NCI-H1694 treated with DMSO at 0.1 percent for 48 hours (cell line): ENCODE measurements at places on chromosomes 3 and 15.
A peak's percentile ranks its signal among the peaks of the same experiment; 100 is the strongest.

DNA sequence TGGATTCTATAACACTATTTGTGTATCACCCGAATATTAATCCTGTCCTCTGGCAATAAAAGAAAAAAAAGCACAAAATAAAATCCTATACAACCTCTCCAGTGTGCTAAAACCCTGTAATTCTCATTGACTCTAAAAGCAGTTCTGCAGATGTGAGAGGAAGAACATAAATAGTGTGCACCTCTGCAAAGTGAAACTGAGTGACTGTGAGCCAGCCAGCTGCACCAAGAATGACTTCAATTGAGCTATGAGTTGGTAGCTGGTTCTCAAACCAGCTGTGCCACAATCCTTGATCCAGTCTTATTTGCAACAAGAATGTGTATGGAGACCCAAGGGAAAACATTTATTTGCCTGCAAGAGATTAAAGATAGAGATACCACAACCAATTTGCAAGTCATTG, 31.2 kb upstream of the COL8A1 start:
- DNase-seq = no peak

DNA sequence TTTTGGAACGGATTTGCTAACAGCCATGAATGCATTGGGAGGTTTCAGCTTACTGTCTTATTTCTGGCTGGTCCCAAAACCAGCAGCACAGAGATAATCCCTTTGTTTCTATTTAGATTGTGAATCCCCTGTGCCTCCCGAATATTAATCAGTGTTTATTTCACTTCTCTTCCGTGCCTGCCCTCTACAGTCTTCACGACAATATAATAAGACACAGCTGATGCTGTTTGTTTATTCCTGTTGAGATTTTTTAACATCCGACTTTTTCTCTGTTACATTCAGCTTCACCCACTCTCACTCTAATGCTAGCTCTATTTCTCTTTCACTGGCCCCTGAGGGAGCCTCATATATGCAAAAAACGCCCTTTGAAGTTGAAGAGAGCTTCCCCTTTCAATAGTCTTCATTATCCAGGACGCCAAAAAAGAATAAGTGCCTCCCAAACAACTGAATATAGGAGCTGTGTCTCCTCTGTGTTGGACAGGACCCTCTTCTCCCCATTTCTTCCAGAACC, 995.3 kb downstream of the ROBO2 start:
- DNase-seq = no peak

DNA sequence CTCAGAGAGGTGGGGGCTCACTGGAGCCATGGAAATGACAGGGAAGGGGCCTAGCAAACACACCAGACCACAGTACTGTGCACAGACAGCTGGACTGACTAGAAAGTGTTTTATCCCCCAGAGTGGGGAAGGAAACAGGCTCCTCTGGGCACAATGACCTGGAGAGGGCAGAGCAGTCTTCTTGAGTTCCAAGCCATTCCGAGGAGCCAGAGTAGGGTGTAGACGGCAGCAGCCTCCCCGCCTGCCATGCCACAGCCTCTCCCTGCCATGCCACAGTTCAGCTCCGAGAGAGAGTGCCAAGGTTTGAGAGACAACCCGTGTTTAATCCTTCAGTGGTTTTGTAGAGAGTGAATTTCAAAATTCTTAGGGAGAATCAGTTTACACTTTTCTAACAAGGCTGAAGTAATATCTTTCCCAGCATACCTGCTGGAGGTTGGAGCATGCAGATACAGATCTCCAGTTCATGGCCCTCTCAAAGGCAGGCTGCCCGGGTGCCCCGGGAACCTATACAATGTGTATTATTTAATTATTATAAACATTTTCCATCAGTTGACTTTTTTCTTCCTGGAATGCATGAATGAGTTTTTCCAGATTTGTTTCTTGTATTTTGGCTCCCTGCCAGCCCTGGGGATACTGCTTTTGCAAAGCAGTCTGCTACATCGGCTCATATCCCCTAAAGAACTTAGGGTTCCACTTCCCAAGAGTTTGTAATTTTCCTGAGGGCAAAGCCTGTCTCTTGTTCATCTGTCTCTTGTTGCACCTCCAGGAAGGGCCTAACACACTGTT, 3.2 kb downstream of the PODXL2 start:
- DNase-seq = peak; percentile 15

- no peak for DNase-seq
Measured at GRCh38 chr3:69751074-69751476, 11.8 kb downstream of the MITF start.

- no peak for DNase-seq
Measured at GRCh38 chr3:40713306-40713705, 188.5 kb downstream of the ZNF621 start.

DNA sequence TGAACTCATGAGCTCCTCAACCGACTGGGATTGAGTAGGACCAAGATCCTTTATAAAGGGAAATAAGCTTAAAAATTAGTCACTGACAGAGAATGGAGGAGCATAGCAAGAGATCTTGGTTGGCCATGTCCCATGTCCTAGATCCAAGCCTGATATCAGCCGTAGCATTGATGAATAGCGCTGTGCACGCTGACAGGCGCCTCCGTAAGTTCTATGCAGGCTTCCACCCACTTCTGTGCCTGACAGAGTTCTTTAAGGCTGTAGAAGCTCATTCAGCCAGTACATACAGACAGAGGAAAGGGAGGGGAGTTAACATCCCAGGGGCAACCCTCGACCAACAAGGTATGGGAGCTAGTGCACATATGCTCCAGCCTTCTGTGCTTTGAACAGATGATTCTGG, 251.7 kb upstream of the TBC1D5 start:
- DNase-seq = no peak

- no peak for DNase-seq
Measured at GRCh38 chr15:30870681-30871080, 33.0 kb upstream of the FAN1 start.

- DNase-seq = no peak
Measured at GRCh38 chr3:158447408-158447807, 123.6 kb upstream of the MLF1 start.

DNA sequence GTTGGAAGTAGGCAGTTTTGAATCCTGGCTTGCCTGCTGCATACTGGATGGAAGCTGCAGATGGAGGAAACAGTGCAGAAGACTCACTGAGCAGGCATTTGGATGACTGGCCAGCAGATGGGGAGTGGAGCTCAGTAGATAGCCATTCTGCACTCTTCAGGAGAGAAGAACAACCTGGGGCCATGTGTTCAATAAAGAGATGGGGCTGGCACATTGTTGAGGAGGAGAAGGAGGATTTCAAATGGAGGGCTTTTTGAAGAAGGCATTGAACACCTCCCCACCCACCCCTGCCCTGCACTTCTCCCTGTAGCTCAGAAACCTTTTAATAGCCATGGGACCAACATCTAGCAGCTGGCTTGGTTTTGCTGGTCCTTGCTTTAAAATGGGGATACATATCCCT, 109.8 kb downstream of the CACNA1D start:
- DNase-seq = no peak

DNA sequence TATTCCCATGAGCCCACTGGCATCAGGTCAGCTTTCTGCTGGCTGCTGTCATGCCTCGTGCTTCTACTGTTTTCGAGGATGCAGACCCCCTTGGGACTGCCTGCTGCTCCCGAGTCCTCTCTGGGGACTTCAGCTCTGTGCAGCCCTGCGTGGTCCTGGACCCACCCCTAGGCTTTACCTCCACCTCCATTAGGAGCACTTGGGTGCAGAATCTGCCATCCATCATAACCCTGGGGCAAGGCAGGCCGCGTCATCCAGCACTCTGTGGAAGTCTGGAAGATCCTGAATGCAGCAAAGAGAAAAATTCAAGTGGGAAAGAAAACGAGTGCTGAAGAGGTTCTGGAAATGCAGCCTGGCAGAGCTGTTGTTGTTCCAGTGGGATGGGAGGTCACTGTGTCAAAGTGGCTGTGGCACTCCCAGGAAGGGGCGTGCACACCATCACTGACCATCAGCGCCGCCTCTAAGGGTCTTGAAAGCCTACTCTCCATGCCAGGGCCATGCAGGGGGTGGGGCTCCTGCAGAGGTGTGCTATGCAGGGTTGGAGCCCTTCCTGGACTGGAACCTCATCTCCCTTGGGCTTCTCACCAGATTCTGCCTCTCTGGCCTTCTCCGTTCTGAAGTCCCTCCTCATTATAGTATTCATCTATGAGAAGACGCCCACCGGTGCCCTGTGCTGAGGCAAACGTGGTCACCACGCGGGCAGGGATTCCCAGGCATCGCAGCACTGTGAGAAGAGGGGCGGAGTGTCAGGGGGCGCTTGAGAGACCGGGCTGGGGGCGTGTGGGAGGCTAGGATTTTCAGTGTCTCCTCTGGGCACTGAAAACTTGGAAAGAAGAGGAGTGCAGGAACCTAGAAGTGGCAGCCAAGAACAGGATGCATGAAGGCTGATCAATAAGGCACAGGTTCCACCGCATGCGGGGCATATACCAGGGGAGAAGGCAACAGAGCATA, 12.5 kb downstream of the EPB42 start:
- DNase-seq = no peak

DNA sequence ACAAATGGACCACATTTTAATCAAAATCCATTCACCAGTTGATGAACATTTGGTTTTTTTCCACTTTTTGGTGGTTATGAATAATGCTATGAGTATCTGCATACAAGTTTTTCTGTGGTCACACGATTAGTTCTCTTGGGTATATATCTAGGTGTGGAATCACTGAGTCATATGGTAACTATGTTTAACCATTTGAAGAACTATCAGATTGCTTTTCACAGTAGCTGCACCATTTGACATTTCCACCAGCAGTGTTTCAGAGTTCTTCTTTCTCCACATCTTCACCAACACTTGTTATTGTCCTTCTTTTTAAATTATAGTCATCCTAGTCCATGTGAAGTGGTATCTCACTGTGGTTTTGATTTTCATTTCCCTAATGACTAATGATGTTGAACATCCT, 33.3 kb upstream of the ATG7 start:
- DNase-seq = no peak

DNA sequence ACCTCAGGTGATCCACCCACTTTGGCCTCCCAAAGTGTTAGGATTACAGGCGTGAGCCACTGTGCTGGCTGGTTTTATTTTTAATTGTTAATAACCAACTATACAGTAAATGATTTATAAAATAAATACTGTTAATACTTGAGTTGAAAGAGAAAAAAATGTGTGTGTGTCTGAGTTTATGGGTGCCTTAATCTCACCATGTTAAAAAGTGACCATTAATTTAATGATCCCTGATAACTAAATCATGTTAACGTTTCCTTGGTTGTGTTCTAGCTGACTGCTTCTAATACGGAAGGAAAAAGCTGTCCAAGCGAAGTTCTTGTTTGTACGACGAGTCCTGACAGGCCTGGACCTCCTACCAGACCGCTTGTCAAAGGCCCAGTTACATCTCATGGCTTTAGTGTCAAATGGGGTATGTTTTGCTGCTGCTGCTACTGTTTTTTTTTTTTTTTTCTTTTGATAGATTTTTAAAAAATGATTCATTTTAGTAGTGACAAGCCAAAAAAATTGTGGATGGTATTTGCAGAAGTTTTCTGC, 113.5 kb downstream of the GHSR start:
- DNase-seq = no peak

DNA sequence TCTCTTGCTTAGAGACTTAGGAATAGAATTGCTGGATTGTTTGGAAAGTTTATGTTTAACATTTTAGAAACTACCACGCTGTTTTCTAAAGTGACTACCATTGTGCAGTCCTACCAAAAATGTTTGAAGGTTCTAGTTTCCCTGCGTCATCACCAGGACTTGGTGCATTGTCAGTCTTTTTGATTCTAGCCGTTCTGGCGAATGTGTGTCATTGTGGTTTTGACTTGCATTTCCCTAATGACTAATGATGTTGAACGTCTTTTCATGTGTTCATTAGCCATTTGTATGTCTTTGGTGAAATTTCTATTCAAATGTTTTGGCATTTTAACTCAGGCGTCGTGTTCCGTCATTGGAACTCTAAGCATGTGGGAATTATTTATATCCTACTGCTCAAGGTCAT, 58.0 kb downstream of the CHD2 start:
- no peak for DNase-seq

DNA sequence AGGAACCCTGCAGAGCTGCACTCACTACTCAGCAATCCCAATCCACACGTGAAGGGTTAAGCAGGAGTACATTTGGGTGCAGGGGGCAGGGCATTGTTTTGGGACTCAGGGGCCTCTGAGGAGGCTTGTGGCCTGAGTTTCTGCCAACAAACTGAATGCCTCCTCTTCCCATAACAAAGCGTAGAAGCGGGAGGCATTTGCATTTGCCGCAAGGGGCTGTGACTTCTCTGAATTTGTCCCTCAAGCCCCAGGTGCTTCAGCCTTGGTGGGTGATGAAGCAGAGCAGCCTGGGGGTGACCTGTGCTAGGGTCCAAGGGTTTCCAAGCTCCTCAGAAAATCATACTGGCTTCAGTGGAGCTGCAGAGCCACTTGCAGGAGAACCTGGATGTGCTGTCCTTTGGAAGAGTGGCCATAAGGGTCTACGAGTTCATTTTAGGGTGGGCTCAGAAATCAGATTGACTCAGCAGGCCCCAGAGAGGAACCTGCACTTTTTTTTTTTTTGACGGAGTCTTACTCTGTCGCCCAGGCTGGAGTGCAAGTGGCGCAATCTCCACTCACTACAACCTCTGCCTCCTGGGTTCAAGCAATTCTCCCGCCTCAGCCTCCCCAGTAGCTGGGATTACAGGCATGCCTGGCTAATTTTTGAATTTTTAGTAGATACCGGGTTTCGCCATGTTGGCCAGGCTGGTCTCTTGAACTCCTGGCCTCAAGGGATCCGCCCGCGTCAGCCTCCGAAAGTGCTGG, 1.4 kb upstream of the RPSA start:
- no peak for DNase-seq

DNA sequence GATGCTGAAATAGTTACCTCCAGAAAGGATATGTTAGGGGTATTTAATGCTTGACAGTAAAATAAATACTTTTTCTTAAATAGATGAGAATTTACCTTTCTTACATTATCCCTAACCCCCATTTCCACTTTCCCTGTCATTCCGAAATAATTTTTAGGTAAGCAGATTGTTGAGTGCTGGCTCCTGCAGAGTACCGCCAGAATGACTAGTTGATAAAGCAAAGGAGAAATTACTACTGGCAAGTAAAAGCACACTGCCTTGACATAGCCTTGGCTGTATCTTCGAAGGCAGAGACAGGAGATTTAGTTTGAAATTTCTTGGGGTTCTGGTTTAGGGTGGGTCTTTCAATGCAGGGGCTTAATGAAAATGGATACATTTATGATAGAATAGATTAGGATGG, 40.8 kb downstream of the LRRC49 start:
- no peak for DNase-seq

DNA sequence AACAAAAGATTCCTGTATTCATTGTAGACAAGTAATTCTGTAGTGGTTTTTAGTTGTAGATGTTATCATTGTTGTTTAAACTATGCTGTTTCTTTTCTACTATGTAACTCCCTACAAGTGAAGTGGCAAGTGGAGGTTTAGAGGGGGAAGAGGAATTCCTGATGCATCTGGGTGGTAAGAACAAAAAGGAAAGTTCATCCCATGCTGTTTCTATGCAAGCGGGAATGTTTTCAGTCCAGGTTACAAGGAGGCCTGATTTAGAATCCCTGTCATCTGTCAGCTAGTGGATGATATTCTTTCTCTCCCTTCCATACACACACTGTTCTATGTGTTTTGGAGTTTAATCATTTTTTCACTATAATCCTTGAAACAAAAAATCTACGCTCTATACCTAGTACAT, 67.4 kb downstream of the IMPG2 start:
- no peak for DNase-seq
